ENCODE measurements at places on chromosomes 7 and 10. TPM values are rescaled to one million over a fixed set of nuclear protein-coding genes. Genes with fewer than 3 reads are reported as not detected.

Gene MUC3A
- total RNA-seq, result 2.7 TPM

Gene PRKAR2B
- 7.9 TPM for total RNA-seq

Gene WDR91
- 30.0 TPM for total RNA-seq

Gene CLRN3
- total RNA-seq, result not detected

Gene RGS10
- total RNA-seq, result 31.0 TPM

Gene METTL27
- total RNA-seq, result 2.3 TPM

Gene TMEM229A
- total RNA-seq, result not detected

DNA sequence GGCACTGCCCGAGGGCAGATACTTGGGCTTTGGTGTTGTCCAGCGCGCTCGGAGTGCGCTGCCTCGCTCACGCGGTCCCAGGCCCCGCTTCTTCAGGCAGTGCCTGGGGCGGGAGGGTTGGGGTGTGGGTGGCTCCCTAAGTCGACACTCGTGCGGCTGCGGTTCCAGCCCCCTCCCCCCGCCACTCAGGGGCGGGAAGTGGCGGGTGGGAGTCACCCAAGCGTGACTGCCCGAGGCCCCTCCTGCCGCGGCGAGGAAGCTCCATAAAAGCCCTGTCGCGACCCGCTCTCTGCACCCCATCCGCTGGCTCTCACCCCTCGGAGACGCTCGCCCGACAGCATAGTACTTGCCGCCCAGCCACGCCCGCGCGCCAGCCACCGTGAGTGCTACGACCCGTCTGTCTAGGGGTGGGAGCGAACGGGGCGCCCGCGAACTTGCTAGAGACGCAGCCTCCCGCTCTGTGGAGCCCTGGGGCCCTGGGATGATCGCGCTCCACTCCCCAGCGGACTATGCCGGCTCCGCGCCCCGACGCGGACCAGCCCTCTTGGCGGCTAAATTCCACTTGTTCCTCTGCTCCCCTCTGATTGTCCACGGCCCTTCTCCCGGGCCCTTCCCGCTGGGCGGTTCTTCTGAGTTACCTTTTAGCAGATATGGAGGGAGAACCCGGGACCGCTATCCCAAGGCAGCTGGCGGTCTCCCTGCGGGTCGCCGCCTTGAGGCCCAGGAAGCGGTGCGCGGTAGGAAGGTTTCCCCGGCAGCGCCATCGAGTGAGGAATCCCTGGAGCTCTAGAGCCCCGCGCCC is at the start of gene NPY:
NPY (plus strand) TSS at position 294 of the 802 bp plus-strand sequence. CDS start 1,051 bp downstream, outside the sequence.
- no peak for DNase-seq
- H3K27ac ChIP-seq, result no peak within 1 kb of the TSS
- H3K36me3 ChIP-seq, result no peaks in the 10 kb centered on the region
- H3K27me3 ChIP-seq, result peaks cover 67% of the 10 kb centered on the region

DNA sequence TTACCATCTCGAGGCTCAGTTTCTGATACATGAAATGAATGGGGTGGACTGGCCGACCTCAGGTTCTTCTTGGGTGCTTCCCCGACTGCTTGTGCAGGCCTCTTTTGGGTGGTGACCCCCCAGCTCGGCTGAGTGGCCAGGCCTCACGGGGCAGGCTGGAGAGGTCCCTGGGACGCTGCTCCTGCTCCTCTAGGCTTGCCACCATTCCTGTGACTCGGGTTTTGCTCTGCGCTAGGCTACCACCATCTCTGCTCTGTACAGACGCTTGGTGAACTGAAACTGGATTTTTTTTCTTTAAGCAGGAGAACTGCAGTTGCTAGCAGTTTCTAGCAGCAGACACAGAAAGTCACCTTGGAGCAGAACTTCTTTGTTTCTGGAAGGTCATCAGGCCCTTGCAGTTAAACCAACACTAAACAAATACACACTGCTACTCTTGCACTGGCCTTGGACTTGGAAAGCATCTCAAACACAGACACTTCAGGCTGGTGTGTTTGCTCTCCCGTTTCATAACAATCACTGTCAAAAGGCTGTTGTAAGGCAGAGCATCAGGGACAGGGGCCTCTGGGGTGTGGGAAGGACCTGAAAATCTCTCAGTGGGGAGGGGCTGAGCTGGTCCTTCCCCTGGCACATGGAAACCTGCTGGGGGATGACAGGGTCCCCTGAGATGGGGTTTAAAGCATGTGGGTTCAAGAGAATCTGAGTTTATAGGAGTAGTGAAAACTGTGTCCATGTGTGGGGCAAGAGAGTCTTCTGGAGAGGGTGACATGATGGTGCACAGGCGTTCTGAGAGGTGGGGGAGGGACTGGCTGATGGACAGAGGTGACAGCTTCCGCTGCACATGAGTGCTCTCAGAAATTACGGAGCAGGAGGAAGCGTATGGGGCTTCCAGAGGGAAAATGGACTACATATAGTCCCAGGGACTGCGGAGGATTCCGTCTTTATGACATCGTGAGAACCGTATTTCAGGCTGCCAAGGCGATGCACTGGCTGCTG is 35.0 kb upstream of the GIMAP8 start:
- no peaks in the 10 kb centered on the region for H3K27me3 ChIP-seq
- H3K27ac ChIP-seq, result no peak overlapping the region
- no peaks in the 10 kb centered on the region for H3K4me1 ChIP-seq

GRCh38 chr10:104144931-104145330 is 23.0 kb downstream of the SFR1 start:
- no peak overlapping the region for H3K27ac ChIP-seq
- no peaks in the 10 kb centered on the region for H3K27me3 ChIP-seq
- H3K4me3 ChIP-seq, result no peak overlapping the region
- DNase-seq, result no peak
- no peaks in the 10 kb centered on the region for H3K36me3 ChIP-seq

DNA sequence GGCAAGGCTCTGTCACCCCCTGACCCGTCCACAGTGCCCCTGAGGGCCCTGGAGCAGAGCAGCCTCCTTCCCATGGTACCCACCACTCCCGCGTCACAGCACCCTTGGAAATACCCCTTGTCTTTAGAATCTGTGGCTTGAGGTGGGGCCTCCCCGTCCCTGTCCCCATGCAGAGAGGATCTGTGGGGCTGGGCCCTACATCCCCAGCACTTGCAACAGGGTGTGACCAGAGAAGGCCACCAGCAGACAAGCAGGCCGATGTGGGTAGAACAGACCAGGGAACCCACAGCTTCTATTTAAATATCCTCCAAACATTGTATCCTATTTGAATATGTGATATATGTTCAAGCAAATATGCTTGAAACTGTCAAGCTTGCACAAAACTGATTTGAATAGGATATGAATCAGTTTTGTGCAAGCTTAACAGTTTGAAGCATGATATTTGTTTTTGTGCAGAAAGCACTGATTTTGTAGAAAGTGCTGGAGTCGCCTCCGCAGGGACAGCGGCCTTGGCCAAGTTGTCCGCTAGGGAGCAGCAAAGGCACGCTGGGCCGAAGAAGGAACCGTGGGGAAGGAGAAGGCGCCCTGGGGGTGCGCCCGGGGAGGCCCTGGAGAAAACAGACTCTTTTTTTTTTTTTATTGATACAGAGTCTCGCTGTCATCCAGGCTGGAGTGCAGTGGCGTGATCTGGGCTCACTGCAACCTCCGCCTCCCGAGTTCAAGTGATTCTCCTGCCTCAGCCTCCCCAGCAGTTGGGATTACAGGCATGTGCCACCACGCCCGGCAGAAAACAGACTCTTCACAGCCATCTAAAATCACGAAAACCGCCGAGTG is 2.2 kb downstream of the CFAP46 start:
- no peak overlapping the region for H3K4me3 ChIP-seq
- H3K27ac ChIP-seq, result no peak overlapping the region
- H3K4me1 ChIP-seq, result peaks cover 11% of the 10 kb centered on the region
- H3K36me3 ChIP-seq, result no peaks in the 10 kb centered on the region

DNA sequence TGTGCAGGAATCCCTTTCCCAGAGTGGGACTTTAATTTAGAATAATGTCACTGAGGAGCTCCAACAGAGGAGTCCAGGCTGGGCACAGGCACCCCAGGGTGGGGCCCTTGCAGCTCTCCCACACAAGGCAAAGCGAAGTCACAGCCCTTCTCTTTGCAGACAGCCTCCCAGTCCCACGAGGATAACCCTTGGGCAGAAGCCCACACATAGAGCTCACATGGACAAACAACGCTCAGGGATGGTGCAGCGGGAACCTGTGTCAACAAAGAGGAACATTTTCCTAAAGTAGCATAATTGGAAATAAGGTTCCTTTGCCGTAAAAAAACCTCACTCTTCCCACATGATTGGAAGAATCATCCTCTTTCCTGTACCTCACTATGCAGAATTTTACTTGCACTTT is 29.3 kb upstream of the GGCT start:
- no peak for DNase-seq
- H3K27ac ChIP-seq, result no peak overlapping the region
- no peaks in the 10 kb centered on the region for H3K27me3 ChIP-seq
- H3K36me3 ChIP-seq, result no peaks in the 10 kb centered on the region
- H3K4me3 ChIP-seq, result no peak overlapping the region

DNA sequence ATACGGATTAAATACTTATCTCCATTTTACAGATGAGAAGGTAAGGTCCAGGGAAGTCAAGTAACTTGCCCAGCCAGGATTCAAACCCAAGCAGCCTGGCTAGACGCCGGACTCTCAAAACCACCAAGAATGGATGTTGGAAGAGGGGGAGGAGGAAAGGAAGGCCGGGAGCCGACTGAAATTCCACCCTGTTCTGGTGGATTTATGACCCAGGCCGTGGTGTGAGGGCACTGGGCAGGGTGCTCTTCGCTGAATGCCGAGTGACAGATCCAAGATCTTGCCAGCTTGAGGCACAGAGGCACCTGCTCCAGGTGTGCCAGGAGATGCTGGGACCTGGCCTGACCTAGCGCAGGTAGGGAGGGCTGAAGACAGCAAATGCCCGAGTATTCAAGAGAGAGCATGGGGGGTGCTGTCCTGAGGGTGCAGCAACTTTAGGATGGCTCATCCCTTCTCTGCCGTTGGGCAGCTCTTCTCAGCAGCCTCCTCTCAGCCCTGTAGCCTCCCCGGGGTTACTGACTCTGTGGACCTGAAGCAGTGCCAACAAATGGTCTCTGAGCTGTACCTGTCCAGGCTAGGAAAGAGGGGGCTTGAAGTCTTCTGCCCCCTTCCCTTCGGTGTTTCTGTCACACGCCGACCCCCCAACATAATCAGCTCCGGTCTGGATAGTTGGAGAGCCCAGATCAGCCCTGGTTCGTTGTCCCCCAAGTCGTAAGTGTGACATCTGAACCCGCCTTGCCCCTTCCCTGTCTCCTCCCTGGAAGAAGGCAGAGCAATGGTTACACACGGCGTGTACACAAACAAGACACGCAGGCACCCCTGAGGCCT is 713 bp downstream of the LOXL4 start:
- DNase-seq, result no peak
- H3K4me1 ChIP-seq, result peaks cover 19% of the 10 kb centered on the region
- no peaks in the 10 kb centered on the region for H3K27me3 ChIP-seq

- peaks cover 20% of the 10 kb centered on the region for H3K4me1 ChIP-seq
- H3K4me3 ChIP-seq, result peak overlapping the region; percentile 87
- no peaks in the 10 kb centered on the region for H3K27me3 ChIP-seq
- no peak for DNase-seq
These were observed 1.6 kb downstream of the POLM start for GRCh38 chr7:44080686-44081265.

GRCh38 chr10:72690071-72690755 is 1.7 kb upstream of the MCU start:
- no peak overlapping the region for H3K27ac ChIP-seq
- H3K4me1 ChIP-seq, result peaks cover 36% of the 10 kb centered on the region
- no peak for DNase-seq

- H3K36me3 ChIP-seq, result no peaks in the 10 kb centered on the region
- no peak for DNase-seq
- H3K4me1 ChIP-seq, result no peaks in the 10 kb centered on the region
- no peaks in the 10 kb centered on the region for H3K27me3 ChIP-seq
- no peak overlapping the region for H3K4me3 ChIP-seq
- no peak overlapping the region for H3K27ac ChIP-seq
These were observed 115.9 kb upstream of the ADAM12 start for GRCh38 chr10:126504063-126504760.

- H3K4me1 ChIP-seq, result no peaks in the 10 kb centered on the region
- no peak overlapping the region for H3K4me3 ChIP-seq
- no peak for DNase-seq
- no peaks in the 10 kb centered on the region for H3K36me3 ChIP-seq
- H3K27me3 ChIP-seq, result no peaks in the 10 kb centered on the region
- no peak overlapping the region for H3K27ac ChIP-seq
These were observed 126.7 kb upstream of the PRSS58 start for GRCh38 chr7:142384493-142384922.

DNA sequence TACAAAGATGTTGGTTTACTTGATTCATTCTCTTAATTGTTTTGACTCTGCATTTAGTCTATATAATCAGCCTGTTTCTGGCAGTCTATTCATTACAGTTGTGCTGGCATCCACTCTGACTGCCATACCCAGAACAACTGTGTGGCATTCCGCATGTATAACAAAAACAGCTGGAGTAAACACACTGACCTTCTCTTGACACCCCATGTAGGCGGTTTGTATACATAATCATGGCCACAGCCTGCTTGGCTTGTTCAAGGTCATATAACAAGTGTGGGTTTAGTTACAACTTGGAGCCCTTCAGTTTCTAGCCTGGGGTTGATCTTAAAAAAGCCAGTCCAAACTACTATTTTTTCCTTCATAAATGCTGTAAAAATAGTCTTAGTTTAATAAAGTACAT is 70.9 kb downstream of the MBL2 start:
- no peak overlapping the region for H3K27ac ChIP-seq
- no peak for DNase-seq
- no peaks in the 10 kb centered on the region for H3K4me1 ChIP-seq
- no peaks in the 10 kb centered on the region for H3K36me3 ChIP-seq
- no peaks in the 10 kb centered on the region for H3K27me3 ChIP-seq

DNA sequence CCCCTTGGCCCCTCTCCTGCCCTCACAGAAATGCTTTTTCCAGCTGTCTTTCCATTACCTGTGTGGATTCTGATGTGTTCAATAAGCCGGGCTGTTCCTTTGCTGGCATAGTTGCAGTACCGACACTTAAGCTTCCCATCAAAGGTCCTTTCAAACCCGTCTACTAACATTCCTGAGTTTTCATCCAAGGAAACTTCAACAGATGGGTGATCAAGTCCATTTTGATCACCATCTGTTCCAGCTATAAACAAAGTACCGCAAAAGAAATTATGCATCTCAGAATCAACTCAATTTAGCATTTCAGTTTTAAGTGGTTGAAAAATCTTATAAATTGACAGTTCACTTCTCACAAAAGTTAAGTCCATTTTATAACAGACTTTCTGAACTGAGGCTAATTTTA is 12.7 kb downstream of the IKZF5 start:
- no peak overlapping the region for H3K27ac ChIP-seq
- DNase-seq, result no peak
- H3K27me3 ChIP-seq, result no peaks in the 10 kb centered on the region
- H3K4me1 ChIP-seq, result peaks cover 7% of the 10 kb centered on the region

- H3K36me3 ChIP-seq, result no peaks in the 10 kb centered on the region
- no peak overlapping the region for H3K4me3 ChIP-seq
- H3K4me1 ChIP-seq, result no peaks in the 10 kb centered on the region
- no peaks in the 10 kb centered on the region for H3K27me3 ChIP-seq
- no peak overlapping the region for H3K27ac ChIP-seq
These were observed 38.9 kb upstream of the ITGA8 start for GRCh38 chr10:15758618-15759017.

DNA sequence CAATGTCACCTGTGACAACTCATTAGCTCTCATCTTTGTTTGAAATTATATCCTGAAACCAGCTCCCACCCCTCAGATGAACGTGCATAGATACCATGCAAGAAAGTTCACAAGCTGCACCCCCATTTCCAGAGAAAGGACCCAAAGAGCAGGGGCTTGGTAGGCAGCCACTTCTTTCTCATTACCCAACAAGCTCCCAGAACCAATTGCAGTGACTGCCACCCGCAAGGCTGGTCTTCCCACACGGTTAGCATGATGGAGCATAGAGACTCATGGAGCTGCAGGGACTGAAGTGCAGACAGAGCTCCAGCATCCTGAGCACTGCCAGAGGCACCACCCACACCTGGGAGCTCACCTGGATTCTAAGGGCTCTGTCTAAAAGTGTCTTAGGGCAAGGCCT is 28.5 kb downstream of the FRMPD2 start:
- H3K27me3 ChIP-seq, result no peaks in the 10 kb centered on the region
- H3K4me3 ChIP-seq, result no peak overlapping the region
- no peak for DNase-seq
- no peaks in the 10 kb centered on the region for H3K4me1 ChIP-seq
